ENCODE measurements at places on chromosomes 11 and 22.

DNA sequence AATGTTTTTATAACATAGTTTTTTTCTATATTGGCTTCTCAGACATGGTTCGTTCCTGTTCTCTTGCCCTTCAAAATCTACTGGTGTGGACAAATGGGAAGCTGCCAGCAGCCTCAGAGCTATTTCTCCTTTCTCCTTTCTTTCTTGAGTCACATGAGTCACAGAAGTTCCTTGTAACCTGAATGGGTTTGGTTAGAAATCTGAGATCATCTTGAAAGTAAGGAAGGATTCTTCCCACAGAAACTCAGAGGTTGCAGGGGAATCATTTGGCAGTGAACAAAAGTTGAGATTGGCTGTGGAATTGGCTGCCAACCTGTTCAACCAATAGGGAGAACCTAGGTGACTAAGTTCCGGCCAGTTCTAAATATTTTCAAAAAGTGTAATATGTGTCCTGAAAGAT lies 12.5 kb downstream of the PLET1 start:
- DNase-seq = no peak

DNA sequence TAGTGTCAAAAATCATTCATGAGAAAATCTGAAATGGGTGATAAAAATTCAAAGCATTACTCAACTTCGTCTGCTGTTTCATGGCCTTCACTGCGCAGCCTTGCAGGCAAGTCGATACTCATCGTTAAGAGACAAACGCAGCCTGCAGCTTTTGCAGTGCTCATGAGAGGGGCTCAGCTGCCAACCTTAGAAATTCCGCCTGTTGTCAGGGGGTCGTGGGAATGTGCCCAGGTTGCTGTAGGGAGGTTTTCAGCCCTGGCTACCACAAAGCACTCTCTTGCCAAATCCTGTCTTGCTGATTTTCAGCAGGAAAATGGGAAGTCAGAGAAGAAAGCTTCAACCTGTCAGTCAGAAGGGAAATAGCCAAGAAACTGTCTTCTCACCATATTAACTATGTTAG lies 25.4 kb upstream of the GRAMD1B start:
- DNase-seq = no peak

DNA sequence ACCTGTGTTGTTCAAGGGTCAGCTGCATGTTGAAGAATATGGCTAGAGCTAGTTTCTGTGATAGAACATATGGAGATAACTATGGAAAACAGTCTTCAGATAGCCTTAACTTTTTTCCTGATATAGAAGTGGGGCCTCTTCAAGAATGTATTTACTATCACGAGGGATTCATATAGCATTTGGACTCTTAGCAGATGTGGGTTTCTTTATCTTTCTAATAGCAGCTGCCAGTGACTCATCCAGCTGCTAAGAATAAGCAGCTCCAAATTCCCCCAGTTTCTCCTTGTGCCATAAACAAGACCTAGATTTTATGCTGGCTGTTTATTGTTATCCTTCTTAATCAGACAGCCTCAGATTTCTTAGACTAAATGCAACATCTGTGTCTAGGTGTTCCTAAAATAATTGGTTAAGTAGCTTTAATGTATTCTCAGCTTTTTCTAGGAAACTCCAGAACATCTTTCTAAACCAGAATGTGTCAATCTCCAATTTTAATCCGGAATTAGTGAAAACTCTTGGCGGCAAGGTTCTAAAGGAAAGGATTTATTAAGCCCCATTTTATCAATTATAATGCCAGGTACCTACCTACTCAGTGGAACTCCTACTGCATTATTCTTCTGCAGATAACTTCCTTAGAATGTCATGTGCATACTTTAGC lies 119.8 kb downstream of the CSTPP1 start:
- DNase-seq = peak; percentile 46

DNA sequence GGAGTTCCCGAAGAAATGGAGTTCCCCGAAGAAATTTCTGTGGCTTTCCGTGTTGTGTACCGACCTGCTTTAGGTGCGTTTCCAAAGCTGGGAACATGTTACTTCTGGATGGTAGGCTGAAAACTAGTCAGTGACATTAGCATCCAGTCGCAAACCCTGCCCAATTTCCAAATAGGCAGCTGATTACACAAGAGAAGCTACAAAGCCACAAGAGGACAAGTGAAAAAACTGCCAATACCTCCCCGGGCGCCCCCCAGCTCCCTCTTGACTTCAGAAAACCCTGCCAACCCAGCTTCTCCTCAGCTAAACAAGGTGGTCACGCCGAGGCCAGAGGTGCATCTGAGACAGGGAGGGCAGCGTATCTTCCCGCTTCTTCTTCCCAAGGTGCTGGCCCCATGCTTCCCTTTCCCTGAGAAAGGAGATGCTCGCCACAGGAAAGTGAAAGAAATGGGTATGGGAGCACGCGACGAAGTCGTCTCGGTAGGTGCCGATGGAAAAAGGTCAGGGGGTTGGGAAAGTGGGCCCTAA lies 551 bp downstream of the AGBL2 start:
- peak; percentile 52 for DNase-seq

DNA sequence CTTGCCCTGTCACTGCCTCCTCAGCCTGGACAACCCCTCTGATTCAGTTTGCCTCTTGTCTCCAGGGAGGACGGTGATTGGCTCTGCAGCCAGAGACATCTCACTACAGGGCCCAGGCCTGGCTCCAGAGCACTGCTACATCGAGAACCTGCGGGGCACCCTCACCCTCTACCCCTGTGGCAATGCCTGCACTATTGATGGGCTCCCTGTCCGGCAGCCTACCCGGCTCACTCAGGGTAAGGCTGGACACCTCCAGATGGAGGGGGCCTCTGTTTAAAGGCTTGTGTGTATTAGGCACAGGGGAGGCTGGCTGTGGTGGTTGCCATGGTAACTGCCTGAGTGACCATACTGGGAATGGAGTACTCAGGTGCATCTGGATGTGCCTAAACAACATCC lies 8.6 kb downstream of the PHLDB1 start:
- no peak for DNase-seq

- no peak for DNase-seq
These were observed 2.3 kb downstream of the MALAT1 start for GRCh38 chr11:65501186-65501471.

GRCh38 chr11:85180528-85180927 lies 446.6 kb downstream of the DLG2 start:
- no peak for DNase-seq

DNA sequence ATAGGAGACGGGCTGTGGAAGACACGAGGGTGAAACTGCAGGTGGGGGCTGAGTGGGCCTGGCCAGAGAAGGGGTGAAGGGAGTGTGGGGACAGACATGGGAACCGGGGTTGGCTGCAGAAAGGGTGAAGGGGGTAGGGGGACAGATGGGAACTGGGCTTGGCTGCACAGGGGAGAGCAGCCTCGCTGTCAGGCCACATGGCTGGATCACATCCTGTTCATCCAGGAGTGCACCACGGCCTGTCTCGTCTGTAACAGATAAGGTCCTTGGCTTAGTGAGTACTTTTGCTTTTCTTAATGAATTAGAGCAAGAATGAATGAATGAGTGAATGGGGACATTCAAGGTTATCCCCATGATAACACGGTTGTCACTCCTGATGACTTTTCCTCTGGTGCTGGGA lies 13.5 kb downstream of the FBLN1 start:
- DNase-seq = no peak

GRCh38 chr22:27391092-27391770 lies 410.3 kb downstream of the MN1 start:
- no peak for DNase-seq

DNA sequence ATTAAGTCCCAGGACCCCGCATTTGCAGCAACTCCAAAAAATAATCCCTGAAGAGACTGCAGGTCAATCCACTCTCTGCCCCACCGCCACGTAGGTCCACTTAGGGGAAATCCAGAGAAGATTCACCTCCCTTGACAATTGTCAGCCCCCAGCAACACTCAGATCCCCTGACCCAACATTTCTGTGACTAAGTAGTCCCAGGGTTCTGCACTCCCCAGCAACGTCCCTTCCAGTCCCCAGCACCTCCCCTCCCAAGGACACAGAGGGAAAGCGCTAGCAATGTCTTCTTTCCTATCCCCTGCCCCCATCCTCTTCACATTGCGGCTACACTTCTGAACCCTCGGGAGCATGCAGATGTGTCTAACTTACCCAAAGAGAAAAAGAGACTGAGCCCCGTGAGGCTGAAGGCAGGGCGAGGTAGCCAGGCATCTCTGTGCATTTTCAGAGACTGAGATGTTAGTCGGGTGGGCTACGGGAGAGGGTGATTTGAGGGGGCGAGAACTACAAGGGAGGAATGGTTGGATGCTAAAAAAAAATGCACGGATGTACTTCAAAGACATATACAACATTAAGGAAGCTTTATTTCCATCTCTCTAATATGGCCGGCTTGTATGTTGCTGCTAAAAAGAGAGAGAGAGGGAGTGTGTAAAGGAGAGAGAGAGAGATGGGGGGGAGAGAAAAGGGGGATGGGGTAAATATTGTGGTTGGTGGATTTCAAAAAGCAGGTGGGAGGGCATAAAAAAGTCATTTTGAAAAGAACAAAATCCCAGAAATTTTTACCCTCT lies at the start of gene SCN2B:
Gene SCN2B (minus strand): TSS at position 647 of the 785 bp plus-strand sequence. CDS start 208 bp downstream, at position 439.
- no peak for DNase-seq

- no peak for DNase-seq
These were observed 32.1 kb upstream of the PCF11 start for GRCh38 chr11:83124636-83125424.

- DNase-seq = no peak
These were observed 115.2 kb upstream of the VPREB1 start for GRCh38 chr22:22129387-22129786.

- DNase-seq = peak; percentile 84
These were observed 62.7 kb downstream of the DBX1 start for GRCh38 chr11:20097319-20098221.

GRCh38 chr22:42180349-42180842 lies 49.8 kb upstream of the CYP2D6 start:
- DNase-seq = no peak

DNA sequence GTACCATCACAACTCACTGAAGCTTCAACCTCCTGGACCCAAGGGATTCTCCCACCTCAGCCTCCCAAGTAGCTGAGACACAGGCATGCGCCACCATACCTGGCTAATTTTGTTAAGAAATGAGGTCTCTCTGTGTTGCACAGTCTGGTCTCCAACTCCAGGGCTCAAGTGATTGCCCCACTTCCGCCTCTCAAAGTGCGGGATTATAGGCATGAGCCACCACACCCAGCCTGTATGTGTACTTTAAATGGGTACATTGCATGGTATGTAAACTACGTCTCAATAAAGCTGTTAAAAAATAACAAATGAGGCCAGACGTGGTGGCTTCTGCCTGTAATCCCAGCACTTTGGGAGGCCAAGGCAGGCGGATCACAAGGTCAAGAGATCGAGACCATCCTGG lies 36.2 kb upstream of the DDX6 start:
- no peak for DNase-seq

DNA sequence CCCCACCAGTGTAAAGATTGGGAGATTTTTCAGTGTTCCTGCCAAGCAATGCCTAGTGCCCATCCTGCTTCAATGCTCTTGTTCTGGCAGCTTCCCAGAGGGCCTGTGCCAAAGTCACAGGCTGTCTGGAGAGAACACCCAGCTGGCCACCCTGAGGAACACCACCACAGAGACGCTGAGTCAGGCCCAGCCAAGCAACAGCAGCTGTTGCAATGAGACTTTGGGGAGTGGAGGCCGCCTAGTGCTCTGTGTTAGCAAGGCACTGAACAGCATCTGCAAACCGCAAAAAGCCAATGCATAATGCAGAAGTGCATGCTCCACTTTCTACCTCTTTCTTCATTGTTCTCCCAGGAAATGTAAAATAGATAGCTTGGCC lies 168.1 kb downstream of the NXPE2 start:
- no peak for DNase-seq

- DNase-seq = no peak
These were observed 4.5 kb downstream of the ANO5 start for GRCh38 chr11:22197139-22198005.

DNA sequence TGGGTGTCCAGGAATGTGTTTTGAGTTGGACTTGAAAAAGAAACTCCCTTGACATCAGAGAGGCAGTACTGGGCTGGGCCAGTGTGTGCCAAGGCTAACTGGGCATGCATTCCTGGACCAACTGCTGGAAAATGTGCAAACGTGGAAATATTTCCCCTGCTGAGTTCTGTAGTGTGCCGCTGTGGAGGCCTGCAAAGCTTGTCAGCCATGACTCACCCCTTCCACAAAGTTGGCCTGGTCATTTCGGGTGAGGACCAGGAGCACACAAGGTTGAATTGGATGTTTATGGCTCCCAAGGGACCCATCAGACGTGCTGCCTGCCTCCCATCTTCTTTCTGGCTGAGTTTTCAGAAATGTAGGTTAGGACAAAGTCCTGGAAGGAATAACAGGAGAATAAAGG lies 513.1 kb downstream of the MIAT start:
- DNase-seq = peak; percentile 95

DNA sequence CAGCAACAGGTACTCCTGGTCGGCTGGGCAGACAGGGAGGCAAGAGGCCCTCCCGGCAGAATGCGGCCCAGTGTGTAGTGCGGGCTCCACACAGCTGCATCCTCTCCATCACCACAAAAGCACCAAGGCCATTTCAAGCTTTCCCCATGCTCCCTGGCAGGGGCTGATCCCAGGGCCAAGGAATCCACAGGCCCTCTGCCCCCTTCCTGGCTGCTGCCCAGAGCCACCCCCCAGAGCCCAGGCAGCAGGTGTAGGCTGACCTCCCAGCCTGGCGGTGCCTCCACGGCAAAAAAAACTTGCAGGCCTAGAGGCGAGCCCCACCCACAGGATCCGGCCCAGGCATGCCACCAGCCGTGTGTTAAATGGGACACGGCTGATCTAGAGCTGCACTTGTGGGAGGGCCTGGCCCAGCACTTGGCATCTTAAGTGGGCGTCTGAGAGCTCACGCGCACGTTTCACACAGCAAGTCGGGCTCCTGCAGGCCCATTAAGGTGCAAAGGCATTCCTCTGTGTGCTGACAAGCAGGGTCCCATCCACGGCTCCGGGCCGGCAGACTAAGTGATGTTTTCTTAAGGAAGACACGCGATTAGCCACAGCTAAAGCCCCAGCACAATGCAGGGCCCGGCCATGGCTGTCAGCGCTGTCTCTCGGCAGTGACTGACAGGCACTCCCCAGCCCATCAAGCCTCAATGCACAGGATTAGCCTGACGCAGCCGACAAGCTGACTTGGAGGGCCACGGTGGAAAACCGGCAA lies 19.8 kb upstream of the GNB1L start:
- no peak for DNase-seq

DNA sequence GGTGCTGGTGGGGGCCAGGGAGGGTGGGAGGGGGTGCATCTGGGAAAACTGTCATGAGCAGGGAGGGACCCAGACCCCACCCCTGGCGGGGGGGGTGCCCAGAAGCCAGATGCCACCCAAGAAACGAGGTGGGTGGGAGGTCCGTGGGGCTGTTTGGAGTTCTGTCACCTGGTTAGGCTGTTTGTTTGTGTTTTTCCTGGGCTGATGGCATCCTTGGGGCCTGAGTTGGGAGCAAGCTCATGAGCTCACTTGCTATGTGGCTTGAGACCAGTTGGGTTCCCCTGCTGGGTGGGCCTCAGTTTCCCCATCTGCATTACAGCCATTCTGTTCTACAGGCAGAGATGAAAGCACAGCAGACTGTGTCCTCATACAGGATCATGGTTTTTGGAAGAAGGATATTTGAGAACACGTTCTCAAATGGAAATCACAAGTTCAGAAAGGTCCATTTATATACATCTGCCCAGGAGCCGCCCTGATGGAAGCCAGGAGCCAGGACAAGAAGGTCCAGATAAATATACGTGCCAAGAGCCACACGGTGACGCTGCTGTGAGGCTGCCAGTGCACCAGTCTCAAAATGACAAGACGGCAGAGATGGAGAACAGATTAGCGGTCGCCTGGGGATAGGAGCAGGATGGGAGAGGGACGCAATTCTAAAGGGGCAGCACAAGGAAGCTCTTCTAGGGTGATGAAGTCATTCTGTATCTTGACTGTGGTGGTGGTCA lies 312.9 kb downstream of the MN1 start:
- no peak for DNase-seq

All from AG20443 (cell line).